ENCODE measurements at places on chromosomes 12 and 14. TPM values are rescaled to one million over a fixed set of nuclear protein-coding genes. Genes with fewer than 3 reads are reported as not detected.

Gene OSBPL8
- polyA plus RNA-seq: 103 TPM

Gene KLRG1
- polyA plus RNA-seq: 4.7 TPM

Gene RIPK3
- not detected for polyA plus RNA-seq

Gene KCNK10
- polyA plus RNA-seq: 6.9 TPM

Measured in neural cell (in vitro differentiated cells).